A549 treated with Hydrocortisone at 1 μM for 4 hours (cell line): ENCODE measurements at places on chromosomes 13 and 19. TPM values are rescaled to one million over a fixed set of nuclear protein-coding genes. Genes with fewer than 3 reads are reported as not detected.

The HIPK4 gene
- 0.22 to 0.32 TPM (median 0.30 TPM) in 5 replicates for total RNA-seq

The ZNF417 gene
- 2.5 to 5.8 TPM (median 3.5 TPM) in 5 replicates for total RNA-seq

The GFY gene
- total RNA-seq, result 0.14 to 0.24 TPM (median 0.16 TPM) in 5 replicates

The SERTM1 gene
- total RNA-seq, result not detected in 5 replicates
